ENCODE measurements at places on chromosomes 11 and 22. TPM values are rescaled to one million over a fixed set of nuclear protein-coding genes. Genes with fewer than 3 reads are reported as not detected.

The APOBEC3A gene
- not detected for total RNA-seq

The MLC1 gene
- total RNA-seq = not detected

The PPP1R14B gene
- 42.1 TPM for total RNA-seq

The NXPE2 gene
- total RNA-seq = not detected

The OR8D1 gene
- total RNA-seq = not detected

The NECTIN1 gene
- 7.8 TPM for total RNA-seq

The OR51E1 gene
- not detected for total RNA-seq

The SCN3B gene
- not detected for total RNA-seq

The NCR3LG1 gene
- 4.6 TPM for total RNA-seq

The MUC6 gene
- total RNA-seq = not detected

The GLB1L2 gene
- not detected for total RNA-seq

The OR4C45 gene
- not detected for total RNA-seq

The CFAP300 gene
- 12.7 TPM for total RNA-seq

The C11orf87 gene
- not detected for total RNA-seq

The GRM5 gene
- total RNA-seq = not detected

The ABCC8 gene
- total RNA-seq = not detected

The MMP10 gene
- total RNA-seq = 3.6 TPM

The OR8G1 gene
- not detected for total RNA-seq

The ARHGAP1 gene
- 65.2 TPM for total RNA-seq

The MRGPRE gene
- not detected for total RNA-seq

The FGF3 gene
- total RNA-seq = not detected

The OR4X2 gene
- total RNA-seq = not detected

The UQCC3 gene
- 31.3 TPM for total RNA-seq

The ASPHD2 gene
- total RNA-seq = 4.2 TPM

The LDHAL6A gene
- total RNA-seq = not detected

The ISX gene
- total RNA-seq = not detected

The MOV10L1 gene
- total RNA-seq = 5.1 TPM

The BDNF gene
- total RNA-seq = 8.1 TPM

The ANKK1 gene
- total RNA-seq = not detected

The F2 gene
- total RNA-seq = not detected

The PYGM gene
- 1.7 TPM for total RNA-seq

The HIRA gene
- 17.7 TPM for total RNA-seq
